HT1080 (cell line): ENCODE measurements at places on chromosomes 12 and 14.

- DNase-seq, result no peak
Measured at GRCh38 chr12:98235301-98235700, 280.1 kb upstream of the TMPO start.

DNA sequence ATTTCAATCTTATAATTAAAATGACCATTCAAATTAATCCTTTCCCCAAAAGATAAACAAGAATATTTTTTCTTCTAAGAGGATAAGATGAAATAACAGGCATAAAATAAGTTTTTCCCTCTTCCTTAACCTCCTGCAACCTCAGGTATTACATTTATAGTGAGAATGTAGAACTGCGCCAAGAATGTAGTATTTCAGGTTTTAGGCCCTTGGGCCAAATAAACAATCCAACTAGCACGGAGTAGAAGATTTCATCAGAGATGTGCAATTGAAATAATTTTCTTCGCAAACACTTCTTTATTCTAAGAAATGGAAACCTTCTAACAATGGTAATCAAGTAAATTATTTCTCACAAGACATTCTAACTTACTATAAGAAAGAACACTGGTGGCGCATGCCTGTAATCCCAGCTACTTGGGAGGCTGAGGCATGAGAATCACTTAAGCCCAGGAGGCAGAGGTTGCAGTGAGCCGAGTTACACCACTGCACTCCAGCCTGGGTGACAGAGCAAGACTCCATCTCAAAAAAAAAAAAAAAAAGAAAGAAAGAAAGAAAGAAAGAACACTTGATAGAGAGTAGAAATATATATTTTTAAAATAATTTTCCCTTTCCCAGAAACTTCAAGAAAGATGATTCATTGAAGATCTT, 100.8 kb downstream of the TAOK3 start:
- no peak for DNase-seq

DNA sequence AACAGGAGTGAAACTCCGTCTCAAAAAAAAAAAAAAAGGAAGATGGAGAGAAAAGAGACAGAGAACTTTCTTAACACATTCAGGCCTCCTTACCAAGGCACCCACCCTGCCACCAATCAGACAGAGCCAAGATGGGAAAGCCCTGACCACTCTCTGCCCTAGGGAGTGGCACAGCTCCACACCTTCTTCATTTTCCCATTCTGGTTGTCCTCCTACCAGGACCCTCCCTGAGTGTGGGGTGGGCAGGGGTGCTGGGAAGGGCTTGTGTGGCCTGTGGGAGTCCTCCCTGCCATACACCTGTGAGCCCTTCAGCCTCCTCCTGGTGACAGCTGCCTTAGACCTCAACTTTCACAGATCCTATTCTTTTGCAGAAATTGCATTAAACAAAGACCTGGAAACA, 513.6 kb downstream of the BCL11B start:
- DNase-seq, result no peak

DNA sequence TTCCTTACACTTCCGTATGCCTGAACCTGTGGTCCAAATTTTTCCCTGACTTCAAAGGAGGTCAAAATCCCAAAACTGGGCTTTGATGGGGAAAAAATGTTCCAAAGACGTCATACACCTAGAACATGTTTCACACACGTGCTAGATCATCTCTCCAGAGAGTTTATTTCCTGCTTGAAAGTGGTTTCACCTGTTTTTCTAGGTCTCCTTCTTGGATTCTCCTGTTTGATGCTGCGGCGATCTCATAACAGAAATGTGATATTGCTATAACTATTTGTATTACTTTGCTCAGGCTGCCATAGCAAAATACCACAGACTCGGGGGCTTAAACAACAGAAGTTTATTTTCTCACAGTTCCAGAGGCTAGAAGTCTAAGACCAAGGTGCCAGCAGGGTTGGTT, 19.7 kb upstream of the TMCC3 start:
- DNase-seq, result no peak

GRCh38 chr12:23222801-23223200, 597.8 kb downstream of the ETNK1 start:
- no peak for DNase-seq

GRCh38 chr14:70955543-70956480, 48.6 kb downstream of the PCNX1 start:
- DNase-seq, result peak; percentile 36

- no peak for DNase-seq
Measured at GRCh38 chr12:67413577-67413976, 144.4 kb downstream of the CAND1 start.

DNA sequence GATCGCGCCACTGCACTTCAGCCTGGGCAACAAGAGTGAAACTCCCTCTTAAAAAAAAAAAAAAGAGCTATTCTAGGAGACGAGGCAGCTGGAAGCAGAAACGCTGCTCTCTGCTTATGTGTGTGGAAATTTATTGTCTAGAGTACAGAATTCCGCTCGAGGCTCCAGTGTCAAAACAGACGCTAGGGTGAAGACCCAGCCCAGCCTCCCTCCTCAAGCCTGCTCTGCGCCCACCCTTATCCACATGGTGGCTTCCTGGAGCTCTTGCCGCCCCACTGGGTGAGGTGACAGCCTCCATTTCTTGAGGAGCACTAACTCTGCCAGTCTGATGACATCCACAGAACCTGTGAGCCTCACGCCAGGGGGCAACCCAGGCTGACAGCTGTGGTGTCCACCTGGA, 49.5 kb upstream of the DLK1 start:
- no peak for DNase-seq

GRCh38 chr12:12488296-12488695, 74.4 kb downstream of the DUSP16 start:
- DNase-seq, result no peak

DNA sequence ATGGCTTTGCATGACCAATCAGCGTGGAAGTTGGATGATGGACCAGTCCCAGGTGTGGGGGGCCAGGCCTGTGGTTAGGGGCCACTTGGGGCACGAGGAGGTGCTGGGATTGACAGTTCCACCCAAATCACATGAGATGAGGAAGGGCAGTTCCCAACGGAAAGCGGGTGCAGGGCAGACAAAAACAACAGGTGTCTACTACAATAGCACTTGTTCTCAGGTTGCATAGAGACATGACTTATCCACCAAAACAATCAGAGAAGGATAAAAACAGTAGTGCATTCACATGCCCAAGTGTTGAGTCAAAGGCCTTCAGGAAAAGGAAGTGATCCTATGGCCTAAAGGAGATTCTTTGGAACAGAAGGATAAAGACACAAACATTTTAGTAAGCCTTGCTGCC, 14.6 kb upstream of the EIF2B2 start:
- peak; percentile 99 for DNase-seq
